ENCODE measurements at places on chromosomes 5 and 9. TPM values are rescaled to one million over a fixed set of nuclear protein-coding genes. Genes with fewer than 3 reads are reported as not detected.

DNA sequence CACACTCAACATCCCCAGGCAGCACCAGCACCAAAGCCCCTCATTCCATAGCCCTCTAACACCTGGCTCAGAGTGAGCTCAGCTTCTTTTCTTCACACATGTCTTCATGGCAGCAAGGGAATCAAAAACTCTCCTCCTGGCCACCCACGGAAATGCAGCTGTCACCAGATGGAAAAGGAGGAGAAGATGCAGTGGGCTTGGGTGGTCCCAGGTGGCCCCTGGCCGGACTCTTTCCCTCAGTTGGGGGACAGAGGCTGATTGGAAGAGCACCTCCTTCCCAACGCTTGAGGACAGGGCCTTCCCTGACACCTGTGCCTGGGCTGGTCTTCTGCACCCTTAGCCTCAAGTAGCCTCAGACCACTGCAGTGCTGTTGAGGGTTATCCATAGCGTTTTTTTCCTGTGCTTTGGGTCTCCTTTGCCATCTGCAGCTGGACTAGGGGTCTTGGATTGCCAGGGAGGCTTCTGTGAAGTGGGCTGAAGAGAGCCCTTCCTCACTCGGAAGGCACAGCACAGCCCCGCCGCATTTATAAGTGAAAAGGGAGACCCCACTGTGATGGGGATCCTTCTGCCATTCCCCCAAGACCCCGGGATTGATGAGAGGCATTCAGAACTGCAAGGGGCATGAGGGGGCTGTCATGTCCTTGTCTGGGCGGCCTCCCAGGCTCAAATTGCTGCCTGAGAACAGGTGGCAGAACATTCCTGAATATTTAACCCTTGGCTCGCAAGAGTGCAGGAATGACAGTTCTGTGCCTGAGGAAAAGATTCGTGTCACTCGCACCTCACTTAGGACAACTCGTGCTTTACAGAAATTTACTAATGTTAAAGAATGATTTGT is 200.0 kb downstream of the AUH start:
- DNase-seq = no peak

- DNase-seq = no peak
Observed at GRCh38 chr9:133769511-133770075, 31.4 kb upstream of the SARDH start.

DNA sequence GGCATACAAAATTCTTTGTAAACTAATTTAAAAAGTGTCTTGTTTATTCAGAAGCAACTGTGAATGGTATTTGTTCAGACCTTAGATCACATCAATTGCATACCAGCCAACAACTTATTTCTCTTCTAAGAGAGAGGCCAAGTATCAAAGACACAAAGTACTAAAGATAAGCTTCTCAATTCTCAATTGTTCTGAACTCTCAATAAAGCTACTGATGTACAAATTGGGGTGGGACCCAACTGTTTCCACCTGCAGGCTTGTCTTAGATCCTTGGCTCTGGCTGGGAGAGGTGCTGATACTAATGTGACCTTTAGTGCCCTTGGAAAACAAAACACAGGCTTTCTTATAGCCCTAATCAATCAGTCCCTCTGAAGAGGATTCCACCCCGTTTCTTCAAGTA is 22.1 kb downstream of the XRCC4 start:
- no peak for DNase-seq

GRCh38 chr5:101995585-101995984 is 300.5 kb downstream of the SLCO4C1 start:
- no peak for DNase-seq

PCDHB16 gene
- total RNA-seq = not detected

Measured in activated CD4-positive, alpha-beta T cell treated with anti-CD3 and anti-CD28 coated beads for 36 hours (primary cell).